RPMI7951 (cell line): ENCODE measurements at places on chromosomes 12 and 14. TPM values are rescaled to one million over a fixed set of nuclear protein-coding genes. Genes with fewer than 3 reads are reported as not detected.

GRCh38 chr12:126704609-126705008, 1562.4 kb upstream of the TMEM132C start:
- peak; percentile 9 for DNase-seq

The C14orf132 gene
- total RNA-seq = 22.6 and 24.6 TPM in 2 replicates

DNA sequence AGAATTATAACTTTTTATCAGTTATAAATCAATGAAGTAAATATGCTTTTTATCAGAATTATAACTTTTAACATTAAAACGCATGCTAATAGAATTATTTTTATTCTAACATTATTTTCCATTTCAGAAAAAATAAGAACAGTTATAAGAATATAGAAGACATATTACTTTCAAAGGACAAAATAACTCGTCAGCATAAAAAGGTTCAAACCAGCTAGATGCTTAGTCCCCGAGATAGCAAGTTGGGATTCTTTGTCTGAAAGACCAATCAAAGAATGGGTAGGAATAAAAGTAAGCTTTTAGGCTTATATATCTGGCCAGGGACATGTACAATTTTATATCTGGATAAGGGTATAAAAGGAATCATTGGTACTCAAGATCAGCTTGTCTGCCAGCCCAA, 66.0 kb downstream of the GPR137C start:
- DNase-seq = no peak

- DNase-seq = peak; percentile 88
Measured at GRCh38 chr12:42756841-42757623, 167.5 kb upstream of the PRICKLE1 start.

DNA sequence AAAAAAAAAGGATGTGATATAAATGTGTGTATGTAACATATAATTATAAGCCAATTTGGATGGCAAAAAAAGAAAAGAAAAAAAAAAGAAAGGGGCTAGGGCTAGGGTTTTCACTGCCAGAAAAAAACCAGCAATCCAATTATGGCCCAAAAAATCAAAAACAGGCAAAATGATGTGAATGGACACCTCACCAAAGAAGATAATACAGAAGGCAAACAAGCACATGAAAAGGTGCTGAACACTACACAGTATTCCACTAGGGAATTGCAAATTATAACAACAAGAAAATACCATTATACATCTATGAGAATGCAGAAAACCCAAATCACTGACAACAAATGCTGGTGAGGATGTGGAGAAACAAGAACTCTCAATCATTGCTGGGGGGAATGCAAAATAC, 12.1 kb upstream of the MIPOL1 start:
- DNase-seq = no peak

DNA sequence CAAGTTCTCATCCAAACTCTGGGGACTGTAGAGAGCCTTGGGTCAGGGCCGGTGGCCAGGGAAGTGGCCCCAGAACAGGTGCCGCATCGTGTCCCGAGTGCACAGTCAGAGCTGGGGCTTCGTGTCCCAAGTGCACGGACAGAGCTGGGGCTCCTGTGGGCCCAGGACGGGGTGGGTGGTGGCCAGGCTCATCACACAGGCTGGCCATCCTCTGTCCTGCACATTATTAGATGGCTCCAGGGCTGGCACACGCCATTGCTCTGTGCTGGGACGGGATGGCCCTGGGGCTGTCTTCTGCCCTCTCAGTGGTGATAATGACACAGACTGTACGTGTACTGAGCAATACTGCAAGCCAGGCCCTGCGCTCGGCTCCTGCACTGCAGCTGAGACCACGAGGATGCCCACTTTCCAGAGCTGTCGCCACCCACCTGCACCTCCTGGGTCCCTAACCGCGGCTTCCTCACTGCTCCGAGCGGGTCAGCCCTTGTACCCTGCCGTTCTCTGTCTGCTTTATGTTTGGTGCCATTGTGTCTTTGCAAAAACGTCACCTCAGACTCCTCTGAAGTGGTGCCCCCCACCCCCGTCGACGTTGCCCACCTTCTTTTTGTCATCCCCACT, 1.9 kb downstream of the FBRSL1 start:
- DNase-seq = no peak

- DNase-seq = no peak
Measured at GRCh38 chr12:131084341-131085011, 130.8 kb downstream of the ADGRD1 start.
